A673 (cell line): ENCODE measurements at places on chromosomes 3 and 15. TPM values are rescaled to one million over a fixed set of nuclear protein-coding genes. Genes with fewer than 3 reads are reported as not detected.
A peak's percentile ranks its signal among the peaks of the same experiment; 100 is the strongest.

GRCh38 chr15:31217566-31218270, 108.9 kb upstream of the KLF13 start:
- no peaks in the 10 kb centered on the region for H3K27me3 ChIP-seq
- no peaks in the 10 kb centered on the region for H3K4me1 ChIP-seq
- no peak overlapping the region for H3K27ac ChIP-seq
- no peak for DNase-seq
- no peaks in the 10 kb centered on the region for H3K36me3 ChIP-seq

DNA sequence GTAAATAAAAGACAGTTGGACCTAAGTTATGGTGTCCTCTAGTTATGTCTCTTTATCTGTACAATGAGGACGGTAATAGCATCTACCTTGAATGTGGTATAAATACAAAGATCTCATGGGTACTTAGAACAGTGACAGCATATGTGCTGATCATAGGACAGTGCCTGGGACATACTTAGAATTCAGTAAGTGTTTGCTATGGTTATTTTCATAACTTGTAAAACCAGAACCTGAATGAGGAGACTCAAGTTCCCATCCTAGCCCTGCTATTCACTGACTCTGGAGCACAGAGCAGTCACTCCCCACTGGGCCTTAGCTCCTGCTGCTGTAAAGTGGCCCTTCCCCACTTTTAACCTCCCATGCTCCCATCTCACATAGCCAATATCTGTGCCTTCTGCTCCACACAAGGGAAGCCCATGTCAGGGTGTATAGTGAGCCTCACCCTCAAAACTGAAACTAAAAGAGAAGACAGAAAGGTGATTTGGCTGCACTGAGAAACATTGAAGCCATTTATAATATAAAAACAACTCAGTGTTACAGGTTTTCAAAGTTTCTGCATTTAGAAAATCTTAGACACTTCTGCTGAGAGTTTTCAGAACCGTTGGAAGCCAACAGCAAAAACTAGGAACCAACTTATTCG, 225.4 kb upstream of the UBE2E2 start:
- H3K4me3 ChIP-seq = no peak overlapping the region
- H3K27ac ChIP-seq = no peak overlapping the region
- DNase-seq = no peak

The CYP8B1 gene
- total RNA-seq = not detected in 2 replicates

- no peak overlapping the region for H3K4me3 ChIP-seq
- DNase-seq = no peak
Observed at GRCh38 chr3:43054754-43055153, 51.1 kb downstream of the POMGNT2 start.

DNA sequence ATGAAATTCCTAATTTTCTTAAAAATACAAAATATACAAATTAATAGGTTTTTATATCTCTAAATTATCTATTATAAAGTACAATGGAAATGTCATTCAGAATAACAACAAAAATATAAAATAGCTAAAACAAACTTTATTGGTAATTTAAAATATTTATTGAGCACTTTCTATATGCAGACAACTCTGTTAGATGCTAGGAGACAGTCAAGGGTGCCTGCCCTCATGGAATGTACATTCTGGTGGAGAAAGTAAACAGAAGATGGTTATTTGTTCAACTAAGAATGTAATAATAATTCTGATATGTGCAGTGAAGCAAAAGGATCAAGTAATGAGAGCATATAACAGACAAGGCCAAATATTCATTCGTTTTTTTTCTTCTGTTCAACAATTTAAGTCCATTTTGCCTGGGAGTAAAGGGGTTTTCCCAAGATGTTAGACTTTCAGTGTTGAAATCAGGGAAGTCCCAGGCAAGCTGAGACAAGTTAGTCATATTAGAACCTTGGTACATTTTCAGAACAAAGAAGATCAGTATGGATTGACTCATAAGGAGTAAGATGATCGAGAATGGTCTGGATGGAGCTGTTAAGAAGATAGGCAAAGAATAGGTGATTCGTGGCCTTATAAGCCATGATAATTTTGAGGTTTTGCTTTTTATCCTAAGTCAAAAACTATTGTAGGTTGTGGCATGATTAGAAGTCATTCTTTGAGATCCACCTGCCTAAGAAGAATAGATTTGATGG, 150.2 kb upstream of the MLF1 start:
- H3K4me3 ChIP-seq = no peak overlapping the region
- no peak overlapping the region for H3K27ac ChIP-seq
- no peaks in the 10 kb centered on the region for H3K27me3 ChIP-seq
- H3K36me3 ChIP-seq = no peaks in the 10 kb centered on the region
- no peaks in the 10 kb centered on the region for H3K4me1 ChIP-seq
- DNase-seq = no peak

The ANKRD34C gene
- total RNA-seq = not detected in 2 replicates

The SATB1 gene
- 5.2 and 5.9 TPM in 2 replicates for total RNA-seq

DNA sequence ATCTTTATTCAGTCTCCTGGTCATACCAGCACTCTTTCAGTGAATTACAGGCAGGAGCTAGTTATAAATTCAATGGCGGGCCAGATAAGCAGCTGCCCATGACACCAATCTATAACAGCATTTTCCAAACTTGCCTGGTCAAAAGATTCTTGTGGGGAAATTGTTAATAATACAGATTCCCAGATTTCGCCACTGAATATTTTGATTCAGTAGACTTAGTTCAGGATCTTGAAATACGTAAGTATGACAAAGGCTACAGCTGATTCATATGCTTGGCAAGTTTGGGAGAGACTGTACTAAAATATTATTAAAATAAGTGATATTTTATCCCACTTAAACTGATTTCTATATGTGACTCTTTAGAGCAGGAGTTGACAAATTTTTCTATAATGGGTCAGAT, 119.3 kb downstream of the TMCO5A start:
- H3K4me3 ChIP-seq = no peak overlapping the region
- no peak for DNase-seq
- peaks cover 2% of the 10 kb centered on the region for H3K4me1 ChIP-seq
- H3K36me3 ChIP-seq = no peaks in the 10 kb centered on the region

DNA sequence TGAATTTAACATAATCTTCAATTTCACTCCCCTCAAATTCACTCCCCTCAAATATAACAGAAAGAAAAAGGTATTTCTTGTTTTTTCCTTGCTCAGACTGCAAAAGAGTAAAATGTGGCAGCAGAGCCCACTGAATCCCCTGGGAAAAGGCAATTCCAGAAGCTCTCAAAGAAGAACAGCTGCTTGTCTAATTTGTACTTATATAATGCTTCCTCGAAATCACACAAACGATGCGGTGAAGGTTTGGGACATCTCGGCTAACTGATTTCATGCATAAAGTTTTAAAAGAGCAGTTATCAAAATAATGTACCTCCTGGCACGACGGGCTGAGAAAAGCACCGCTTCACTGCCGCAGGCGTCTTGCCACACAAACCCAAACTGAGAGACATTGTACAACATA, 10.7 kb downstream of the BDH1 start:
- no peak for DNase-seq
- peaks cover 19% of the 10 kb centered on the region for H3K4me1 ChIP-seq
- H3K4me3 ChIP-seq = no peak overlapping the region

- no peaks in the 10 kb centered on the region for H3K27me3 ChIP-seq
- no peak overlapping the region for H3K4me3 ChIP-seq
- H3K27ac ChIP-seq = no peak overlapping the region
- H3K4me1 ChIP-seq = no peaks in the 10 kb centered on the region
- H3K36me3 ChIP-seq = peaks cover 17% of the 10 kb centered on the region
- no peak for DNase-seq
Observed at GRCh38 chr3:88101142-88101541, 42.1 kb downstream of the ZNF654 start.

The GPR87 gene
- not detected in 2 replicates for total RNA-seq

GRCh38 chr3:59884409-59884808, 834.6 kb upstream of the CFAP20DC start:
- H3K4me3 ChIP-seq = no peak overlapping the region
- no peaks in the 10 kb centered on the region for H3K27me3 ChIP-seq
- no peaks in the 10 kb centered on the region for H3K36me3 ChIP-seq
- H3K27ac ChIP-seq = no peak overlapping the region
- no peaks in the 10 kb centered on the region for H3K4me1 ChIP-seq
- DNase-seq = no peak

The RTP3 gene
- total RNA-seq = not detected in 2 replicates

DNA sequence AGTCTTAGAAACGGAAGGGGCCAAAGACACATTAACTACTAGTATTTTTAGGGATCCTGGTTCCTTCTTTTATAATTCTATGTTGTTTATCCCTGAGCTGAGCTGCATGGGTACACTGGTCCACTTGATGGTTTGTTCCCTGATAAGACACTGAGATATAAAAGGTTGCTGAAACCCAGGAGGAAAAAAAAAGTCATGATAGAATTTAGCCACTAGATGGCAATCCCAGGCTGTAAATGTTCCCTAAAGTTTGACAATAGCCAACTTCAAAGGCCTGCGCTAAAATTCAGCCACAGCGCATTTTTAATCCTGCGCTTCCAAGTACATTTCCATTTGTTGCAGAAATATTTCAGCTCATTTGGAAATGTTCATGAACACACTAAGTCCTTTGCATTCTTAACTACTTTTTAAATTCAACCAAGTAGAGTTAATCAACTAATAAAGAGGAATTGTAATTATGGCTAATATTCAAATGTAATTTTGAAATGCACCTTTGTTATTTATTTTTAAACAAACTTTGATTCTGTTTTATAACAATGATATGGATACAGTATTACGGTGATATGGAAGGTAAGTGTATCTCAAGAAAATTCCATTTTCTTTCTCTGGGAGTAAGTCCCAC, 249.3 kb upstream of the FEZF2 start:
- H3K27me3 ChIP-seq = no peaks in the 10 kb centered on the region
- no peak overlapping the region for H3K4me3 ChIP-seq
- DNase-seq = peak; percentile 48
- H3K4me1 ChIP-seq = no peaks in the 10 kb centered on the region
- H3K36me3 ChIP-seq = no peaks in the 10 kb centered on the region

The NUSAP1 gene
- 205 and 221 TPM in 2 replicates for total RNA-seq

DNA sequence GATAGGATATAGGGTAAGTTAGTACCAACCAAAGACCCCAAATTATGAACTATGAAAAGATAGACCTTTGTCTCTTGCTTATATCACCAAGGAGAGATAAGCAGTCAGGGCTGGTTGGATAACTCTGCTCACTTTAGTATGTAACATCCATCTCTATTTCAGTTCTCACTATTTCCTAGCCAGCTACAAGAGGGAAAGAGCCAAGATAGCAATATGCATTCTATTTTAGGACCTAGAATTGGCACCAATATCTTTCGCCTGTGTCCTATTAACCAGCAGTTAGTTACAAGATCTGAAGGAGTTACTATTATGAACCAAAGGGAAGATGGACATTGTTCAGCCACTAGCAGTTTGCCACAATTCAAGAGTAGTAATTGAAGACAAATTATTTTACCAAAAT, 457.5 kb downstream of the NSUN3 start:
- H3K4me1 ChIP-seq = no peaks in the 10 kb centered on the region
- H3K4me3 ChIP-seq = no peak overlapping the region
- no peak for DNase-seq
- no peaks in the 10 kb centered on the region for H3K27me3 ChIP-seq
- no peaks in the 10 kb centered on the region for H3K36me3 ChIP-seq

The ASTE1 gene
- 7.3 and 8.1 TPM in 2 replicates for total RNA-seq

DNA sequence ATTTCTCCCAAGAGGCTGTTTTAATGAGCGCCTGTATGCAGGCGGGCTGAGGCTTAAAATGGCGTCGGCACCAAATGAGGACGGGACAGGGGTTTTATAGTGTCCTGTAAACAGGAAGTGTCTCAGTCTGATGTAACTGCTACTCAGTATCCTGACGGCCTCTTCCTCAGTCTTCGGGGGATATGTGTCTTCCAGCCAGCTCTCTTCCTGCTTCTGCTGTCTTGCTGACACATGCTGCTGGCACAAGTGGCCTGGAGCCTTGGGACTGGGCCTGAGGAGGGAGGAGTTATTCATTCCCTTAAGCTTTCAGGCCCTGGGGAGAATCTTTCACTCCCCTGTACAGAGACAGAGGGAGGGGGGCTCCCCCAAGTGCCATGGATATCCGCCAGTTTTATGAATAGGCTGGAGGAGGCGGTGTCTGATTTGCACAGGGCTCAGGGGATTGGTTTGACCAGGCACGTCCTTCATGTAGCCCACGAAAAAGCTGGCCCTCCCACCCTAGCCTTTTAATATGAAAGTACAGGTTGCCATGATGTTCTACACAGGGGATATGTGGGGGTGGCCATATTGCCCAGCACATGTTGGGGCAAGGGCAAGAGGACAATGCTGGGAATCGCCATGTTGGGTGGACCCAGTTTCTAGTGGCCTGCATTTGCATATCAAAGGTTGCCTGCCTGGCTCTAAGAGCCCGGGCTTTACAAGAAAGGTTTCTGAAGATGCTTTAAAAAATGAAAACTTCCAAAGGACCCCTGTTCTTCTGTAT, 19.9 kb downstream of the NDUFB4 start:
- peak overlapping the region; percentile 65 for H3K27ac ChIP-seq
- no peaks in the 10 kb centered on the region for H3K27me3 ChIP-seq
- peak; percentile 88 for DNase-seq
- H3K4me3 ChIP-seq = no peak overlapping the region
- H3K36me3 ChIP-seq = no peaks in the 10 kb centered on the region
- no peaks in the 10 kb centered on the region for H3K4me1 ChIP-seq

DNA sequence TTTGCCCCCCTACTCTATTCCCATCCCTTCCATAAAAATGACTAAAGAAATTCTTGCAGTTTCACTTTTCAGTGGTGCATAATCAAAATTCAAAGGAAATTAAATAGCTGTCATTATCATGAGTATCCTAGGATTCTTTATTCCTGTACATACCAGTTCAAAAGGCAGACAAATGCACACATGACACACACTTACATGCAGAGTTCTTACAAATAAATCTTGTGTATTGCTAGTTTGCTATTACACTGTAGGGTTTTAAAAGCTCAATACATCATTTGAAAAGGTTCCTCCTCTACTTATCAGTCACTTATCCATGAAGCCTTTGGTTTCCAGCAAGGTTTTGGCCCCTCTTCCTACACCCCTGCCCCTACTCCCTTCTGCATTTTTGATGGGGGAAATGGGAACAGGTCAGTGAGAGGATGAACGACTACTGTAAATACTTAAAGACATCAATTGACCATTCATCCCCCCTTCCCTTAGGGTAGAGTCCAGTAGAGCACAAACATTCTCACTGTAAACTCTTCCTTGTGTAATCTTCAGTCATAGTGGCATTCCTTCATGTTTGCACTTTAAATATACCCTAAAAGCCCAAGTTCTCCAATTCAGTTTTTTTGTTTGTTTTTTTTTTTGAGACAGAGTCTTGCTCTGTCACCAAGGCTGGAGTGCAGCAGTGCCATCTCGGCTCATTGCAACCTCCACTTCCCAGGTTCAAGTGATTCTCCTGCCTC, 92.6 kb downstream of the SUCLG2 start:
- no peak for DNase-seq
- no peak overlapping the region for H3K27ac ChIP-seq
- no peaks in the 10 kb centered on the region for H3K4me1 ChIP-seq
- H3K36me3 ChIP-seq = no peaks in the 10 kb centered on the region
- H3K4me3 ChIP-seq = no peak overlapping the region

- H3K36me3 ChIP-seq = no peaks in the 10 kb centered on the region
- no peaks in the 10 kb centered on the region for H3K4me1 ChIP-seq
- no peak for DNase-seq
- no peak overlapping the region for H3K4me3 ChIP-seq
Observed at GRCh38 chr3:17456046-17456445, 286.4 kb downstream of the TBC1D5 start.
